Upper lobe of left lung (tissue), 6 donors: ENCODE measurements at places on chromosomes 7 and 10. TPM values are rescaled to one million over a fixed set of nuclear protein-coding genes. Genes with fewer than 3 reads are reported as not detected.

SPDYE5 gene
- not detected for total RNA-seq

C10orf90 gene
- total RNA-seq = not detected

FXYD4 gene
- 2.7 TPM for total RNA-seq

ITPRID1 gene
- 0.17 TPM for total RNA-seq

HECTD2 gene
- total RNA-seq = 12.6 TPM

MDH2 gene
- 131 TPM for total RNA-seq

OR9A2 gene
- total RNA-seq = not detected

ZNF25 gene
- 12.6 TPM for total RNA-seq

FOXP2 gene
- total RNA-seq = 24.1 TPM

SH2D4B gene
- 0.15 TPM for total RNA-seq

SUN3 gene
- total RNA-seq = not detected

PON1 gene
- total RNA-seq = 0.59 TPM

ADARB2 gene
- 1.2 TPM for total RNA-seq
